Diencephalon (tissue), 1 donor: ENCODE measurements at places on chromosomes 6 and 20. TPM values are rescaled to one million over a fixed set of nuclear protein-coding genes. Genes with fewer than 3 reads are reported as not detected.

The ID4 gene
- 309 TPM for total RNA-seq

The TRIM31 gene
- not detected for total RNA-seq

The PAQR8 gene
- 27.9 TPM for total RNA-seq

The GSTA2 gene
- not detected for total RNA-seq

The OLIG3 gene
- 0.23 TPM for total RNA-seq

The TNXB gene
- 6.0 TPM for total RNA-seq

The TBX18 gene
- 7.6 TPM for total RNA-seq

The DST gene
- 403 TPM for total RNA-seq

The MUC21 gene
- total RNA-seq: not detected

The TNFRSF21 gene
- 45.2 TPM for total RNA-seq

The DYNLT2 gene
- 2.5 TPM for total RNA-seq

The DNMT3B gene
- total RNA-seq: 4.2 TPM

The CRISP3 gene
- not detected for total RNA-seq

The GLP1R gene
- 1.6 TPM for total RNA-seq

The PTCHD4 gene
- total RNA-seq: 20.3 TPM

The C2 gene
- total RNA-seq: 5.3 TPM

The WFDC5 gene
- not detected for total RNA-seq

The GDAP1L1 gene
- 91.3 TPM for total RNA-seq

The RNF182 gene
- total RNA-seq: 33.0 TPM

The NKAPL gene
- 4.6 TPM for total RNA-seq

The BAK1 gene
- 6.9 TPM for total RNA-seq

The DEFB115 gene
- not detected for total RNA-seq

The EZR gene
- 106 TPM for total RNA-seq
